ENCODE measurements at places on chromosomes 12 and 14.

DNA sequence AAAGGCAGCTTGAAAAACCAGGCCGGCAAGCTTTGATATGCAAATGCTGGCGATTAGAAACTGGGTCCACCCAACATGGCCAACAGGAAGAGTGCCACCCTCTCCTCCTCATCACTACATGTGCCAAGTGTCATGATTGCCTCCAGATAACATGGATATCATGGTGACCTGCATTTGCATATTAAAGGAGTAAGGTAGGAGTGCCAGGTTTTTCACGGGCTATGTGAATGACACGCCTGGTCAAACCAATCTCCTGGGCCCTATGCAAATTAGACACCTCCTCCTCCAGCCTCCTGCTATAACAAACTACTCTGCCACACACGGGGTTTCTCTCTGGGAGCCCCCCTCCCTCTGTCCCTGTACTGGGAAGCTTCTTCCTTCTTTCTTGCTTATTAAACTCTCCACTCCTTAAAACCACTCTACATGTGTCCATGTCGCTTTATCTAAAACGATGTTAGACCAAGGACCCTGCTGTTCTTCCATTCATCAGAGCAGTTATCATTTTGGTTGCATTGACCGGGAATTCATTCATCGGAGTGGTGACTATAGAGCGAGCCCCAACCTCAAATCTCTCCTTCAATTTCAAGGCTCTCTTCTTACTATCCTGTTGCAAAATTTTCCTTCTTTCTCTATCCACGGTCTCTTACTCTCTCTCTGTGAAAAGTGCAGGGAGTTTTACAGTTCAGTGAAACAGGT is 27.5 kb downstream of the APOBEC1 start:
- H3K27me3 ChIP-seq, result no peaks in the 10 kb centered on the region
- no peak overlapping the region for H3K4me3 ChIP-seq
- no peak overlapping the region for H3K27ac ChIP-seq
- H3K4me1 ChIP-seq, result peaks cover 6% of the 10 kb centered on the region
- no peak for DNase-seq

DNA sequence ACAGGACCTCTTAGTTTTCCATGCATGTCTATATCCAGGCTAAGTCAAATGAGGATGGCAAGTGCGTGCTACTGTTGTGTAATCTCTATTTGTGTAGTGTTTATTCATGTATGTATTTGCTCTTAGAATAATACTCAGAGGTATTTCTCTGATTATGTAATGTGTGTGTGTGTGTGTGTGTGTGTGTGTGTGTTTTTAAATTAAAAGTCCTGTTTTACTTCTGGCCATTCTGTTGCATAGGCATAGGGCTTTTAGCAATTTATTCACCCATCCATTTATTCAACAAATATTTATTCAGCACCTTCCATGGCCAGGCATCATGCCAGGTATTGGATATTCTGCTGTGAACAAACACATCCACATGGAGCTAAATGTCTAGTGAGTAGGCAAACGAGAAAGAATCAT is 63.5 kb downstream of the PELI2 start:
- H3K27me3 ChIP-seq, result no peaks in the 10 kb centered on the region
- H3K36me3 ChIP-seq, result no peaks in the 10 kb centered on the region
- no peak overlapping the region for H3K27ac ChIP-seq
- peak; percentile 51 for DNase-seq
- no peak overlapping the region for H3K4me3 ChIP-seq

- no peaks in the 10 kb centered on the region for H3K27me3 ChIP-seq
- peak overlapping the region; percentile 6 for H3K27ac ChIP-seq
- H3K36me3 ChIP-seq, result peaks cover 19% of the 10 kb centered on the region
- no peak for DNase-seq
- peaks cover 8% of the 10 kb centered on the region for H3K4me1 ChIP-seq
These were observed 23.0 kb downstream of the ATF7 start for GRCh38 chr12:53603196-53603595.

GRCh38 chr14:88750945-88751344 is 41.8 kb downstream of the EML5 start:
- H3K4me1 ChIP-seq, result peaks cover 6% of the 10 kb centered on the region
- no peaks in the 10 kb centered on the region for H3K27me3 ChIP-seq
- H3K36me3 ChIP-seq, result no peaks in the 10 kb centered on the region
- DNase-seq, result peak; percentile 6
- H3K27ac ChIP-seq, result no peak overlapping the region

DNA sequence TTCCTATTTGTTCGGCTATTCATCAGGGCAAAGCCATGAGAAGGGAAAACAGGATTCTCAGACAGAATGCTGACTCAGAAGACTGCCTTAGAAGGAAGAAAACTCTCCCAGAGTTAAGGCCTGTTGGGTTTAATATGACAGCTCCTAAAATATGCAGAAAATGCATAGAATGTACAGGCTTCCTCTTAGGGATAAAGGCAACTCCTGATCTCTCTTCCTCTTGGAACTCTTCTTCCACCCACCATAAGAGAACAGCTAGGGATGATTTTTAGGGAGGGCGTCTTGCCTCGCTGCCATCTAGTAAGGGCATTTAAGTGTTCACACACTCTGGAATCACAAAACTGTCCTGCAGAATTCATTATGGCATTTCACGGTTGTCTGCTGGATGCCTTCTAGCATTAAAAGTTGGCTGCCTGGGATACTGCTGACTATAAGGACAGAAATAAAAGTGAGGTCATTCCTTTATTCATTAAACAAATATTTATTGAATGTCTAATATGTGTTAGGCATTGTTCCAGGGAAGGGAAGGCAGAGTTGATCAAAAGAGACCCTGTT is 73.7 kb downstream of the DCAF5 start:
- peaks cover 23% of the 10 kb centered on the region for H3K4me1 ChIP-seq
- no peaks in the 10 kb centered on the region for H3K27me3 ChIP-seq
- peak overlapping the region; percentile 50 for H3K27ac ChIP-seq
- no peak overlapping the region for H3K4me3 ChIP-seq

Measured in MCF 10A (cell line).